ENCODE measurements at places on chromosomes 3 and 15.

DNA sequence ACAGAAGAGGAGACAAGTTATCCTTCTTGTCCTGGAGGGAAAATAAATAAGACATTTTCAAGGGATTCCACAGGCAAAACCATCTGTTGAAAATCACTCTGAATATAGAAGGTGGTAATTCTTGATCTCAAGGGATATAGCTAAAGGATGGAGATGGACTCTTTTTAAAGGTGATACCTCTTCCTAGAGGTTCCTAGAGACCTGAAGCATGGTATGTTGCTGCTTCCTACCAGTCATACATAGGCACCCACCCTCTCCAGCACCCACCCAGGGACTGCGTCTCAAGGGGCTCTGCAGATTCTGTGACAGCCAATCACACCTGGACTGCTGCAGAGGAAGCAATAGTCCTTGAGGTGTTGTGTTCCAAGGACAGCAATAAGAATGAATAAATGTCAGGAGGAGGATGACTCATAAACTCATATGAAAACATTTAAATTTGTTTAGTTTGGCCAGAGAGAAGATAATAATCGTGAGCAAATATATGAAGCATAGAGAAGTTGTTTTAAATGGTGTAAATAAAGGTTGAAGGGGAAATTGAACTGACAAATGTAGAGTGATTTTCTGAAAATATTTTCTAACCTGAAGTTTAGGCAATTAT is 741.6 kb upstream of the CBLB start:
- no peak for DNase-seq

- no peak for DNase-seq
Measured at GRCh38 chr3:177894081-177894728, 642.0 kb upstream of the KCNMB2 start.

DNA sequence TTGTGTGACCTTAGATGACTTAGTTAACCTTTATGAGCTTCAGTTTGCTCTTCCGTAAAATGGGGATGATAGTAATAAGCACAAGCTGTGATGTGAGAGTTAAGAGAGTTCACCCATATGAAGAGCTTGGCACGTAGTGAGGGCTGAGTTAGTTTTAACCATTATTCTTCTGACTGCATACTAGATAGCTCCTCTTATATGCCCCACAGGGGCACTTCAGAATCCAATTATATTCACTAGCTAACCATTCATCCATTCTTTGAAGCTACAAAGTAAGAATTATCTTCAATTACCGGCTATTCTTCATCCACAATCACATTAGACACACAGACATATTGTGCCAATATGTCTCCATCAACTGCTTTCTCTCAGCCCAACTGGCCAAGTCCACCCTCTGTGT is 159.0 kb upstream of the STT3B start:
- DNase-seq, result no peak

GRCh38 chr15:49678655-49679054 is 57.8 kb downstream of the DTWD1 start:
- no peak for DNase-seq

DNA sequence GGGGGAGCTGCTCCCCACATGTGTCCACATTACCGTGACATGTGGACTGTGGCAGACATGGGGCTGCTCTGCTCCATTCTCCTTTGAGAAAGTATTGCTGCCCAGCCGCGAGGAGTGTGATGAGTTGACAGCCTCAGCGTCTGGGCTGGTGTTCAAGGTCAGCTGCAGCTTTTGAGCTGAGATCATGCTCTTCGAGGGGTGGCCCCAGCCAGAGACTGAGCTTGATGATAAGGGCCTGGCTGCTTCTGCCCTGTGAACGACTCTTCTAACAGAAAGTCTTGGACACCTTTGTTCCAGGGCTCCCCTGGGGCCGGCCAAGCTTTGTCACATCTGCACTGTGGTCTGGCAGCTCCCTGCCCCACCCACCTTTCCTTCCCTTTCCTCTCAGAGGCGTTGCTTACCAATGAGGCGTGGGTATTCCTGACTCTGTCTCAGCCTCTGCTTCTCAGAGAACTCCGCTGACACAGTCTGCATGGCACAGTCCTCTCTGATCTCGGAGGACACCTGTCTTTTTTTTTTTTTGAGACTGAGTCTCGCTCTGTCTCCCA is 86.6 kb downstream of the CHRD start:
- DNase-seq, result no peak

DNA sequence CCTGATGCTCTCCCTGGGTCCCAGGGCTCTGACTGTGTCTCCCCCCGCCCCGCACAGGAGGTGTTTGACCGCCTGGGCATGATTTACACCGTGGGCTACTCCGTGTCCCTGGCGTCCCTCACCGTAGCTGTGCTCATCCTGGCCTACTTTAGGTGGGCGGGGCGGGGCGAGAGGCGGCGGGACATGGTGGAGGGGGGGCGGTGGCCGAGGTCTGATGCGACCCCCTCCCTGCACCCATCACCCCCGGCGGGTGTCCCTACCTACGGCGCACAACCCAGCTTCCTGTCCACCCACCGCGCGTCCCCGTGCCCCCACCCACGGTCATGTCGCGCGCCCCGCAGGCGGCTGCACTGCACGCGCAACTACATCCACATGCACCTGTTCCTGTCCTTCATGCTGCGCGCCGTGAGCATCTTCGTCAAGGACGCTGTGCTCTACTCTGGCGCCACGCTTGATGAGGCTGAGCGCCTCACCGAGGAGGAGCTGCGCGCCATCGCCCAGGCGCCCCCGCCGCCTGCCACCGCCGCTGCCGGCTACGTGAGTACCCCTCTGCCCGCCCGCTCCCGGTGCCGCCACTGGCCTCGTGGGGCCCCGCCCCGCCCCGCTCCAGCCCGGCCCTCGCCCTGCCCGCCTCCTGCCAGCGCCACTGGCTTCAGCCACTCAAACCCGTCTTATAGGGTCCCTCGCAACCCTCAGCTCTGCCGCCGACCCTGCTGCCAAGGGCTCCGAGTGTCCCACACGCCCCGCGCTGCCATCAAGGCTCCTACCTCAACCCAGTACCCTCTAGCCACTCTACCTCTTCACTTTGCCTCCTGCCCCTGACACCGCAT is 21.0 kb downstream of the PTH1R start:
- DNase-seq, result no peak

DNA sequence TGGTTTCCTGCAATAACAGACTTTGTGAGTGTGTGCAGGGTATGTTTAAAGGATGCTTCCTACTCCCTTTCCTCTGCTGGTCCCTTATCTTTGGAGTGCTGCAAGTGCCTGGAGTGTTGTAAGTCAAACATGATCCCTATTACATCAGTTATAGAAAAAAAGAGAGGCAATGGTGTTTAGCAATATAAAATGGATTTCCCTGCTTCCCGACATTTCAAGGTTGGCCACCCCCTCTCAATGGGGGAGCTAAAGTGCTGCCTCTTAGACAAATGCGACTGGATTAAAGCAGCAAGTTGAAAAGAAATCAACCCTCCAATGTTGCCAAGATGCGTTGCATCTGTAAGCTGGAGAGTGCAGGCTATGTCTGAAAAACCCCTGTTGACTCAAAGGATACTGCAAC is 203.1 kb upstream of the WNT5A start:
- no peak for DNase-seq

GRCh38 chr15:89904519-89904918 is 8.2 kb downstream of the ARPIN start:
- no peak for DNase-seq

GRCh38 chr3:94234177-94234788 is 171.4 kb downstream of the NSUN3 start:
- DNase-seq, result no peak

DNA sequence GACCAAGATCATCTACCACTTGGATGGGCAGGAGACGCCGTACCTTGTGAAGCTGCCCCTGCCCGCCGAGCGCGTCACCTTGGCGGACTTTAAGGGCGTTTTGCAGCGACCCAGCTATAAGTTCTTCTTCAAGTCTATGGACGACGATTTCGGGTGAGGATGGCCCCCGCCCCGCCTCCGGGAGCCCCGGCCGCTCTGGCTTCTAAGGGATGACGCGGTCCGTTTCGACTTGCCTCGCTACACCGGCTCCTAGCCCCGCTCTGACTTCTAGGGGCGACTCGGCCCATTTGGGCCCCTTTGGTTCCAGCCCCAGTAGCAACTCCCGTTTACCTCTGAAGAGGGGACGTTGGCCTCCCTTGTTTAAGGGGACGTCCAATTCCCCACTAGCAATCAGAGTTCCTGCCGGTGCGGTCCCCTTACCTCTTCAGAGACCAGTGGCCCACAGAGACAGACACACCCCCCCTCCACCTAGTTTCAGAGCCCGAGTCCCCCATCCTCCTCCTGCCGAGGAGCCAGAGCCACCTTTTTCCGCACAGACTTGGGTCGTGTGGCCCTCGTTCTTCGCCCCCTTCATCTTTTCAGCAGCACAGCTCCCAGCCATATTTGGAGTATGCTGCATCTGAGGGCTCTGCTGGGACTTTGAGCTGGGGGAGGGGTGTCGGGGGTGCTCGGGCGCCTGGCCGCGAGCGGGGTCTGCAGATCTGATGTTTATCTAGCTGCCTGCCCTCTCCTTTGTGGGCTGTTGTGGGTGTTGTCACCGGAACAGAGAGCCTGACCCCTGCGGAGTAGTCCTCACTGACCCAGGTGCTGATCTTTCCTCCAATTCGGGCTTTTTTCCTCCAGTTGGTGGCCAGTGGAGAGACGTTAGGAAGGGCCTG is 706 bp downstream of the DVL3 start:
- peak; percentile 45 for DNase-seq

DNA sequence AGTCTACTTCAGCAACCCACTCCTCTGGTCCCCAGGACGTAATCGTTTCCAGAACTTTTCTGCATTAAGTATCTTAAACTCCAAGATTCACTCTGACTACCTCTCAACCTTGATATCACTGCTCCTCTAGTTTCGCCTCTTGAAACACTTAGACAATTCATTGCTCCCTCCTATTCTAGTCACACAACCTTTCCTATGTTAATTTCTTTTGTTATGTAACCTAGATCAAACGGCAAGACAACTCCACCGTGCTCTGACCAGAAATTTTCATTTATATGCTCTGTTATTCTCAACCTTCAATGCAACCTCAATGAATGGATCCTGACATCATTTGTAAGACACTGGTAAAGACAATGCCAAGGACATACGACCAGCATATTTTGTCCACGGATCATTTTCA is 71.3 kb downstream of the CADM2 start:
- no peak for DNase-seq

GRCh38 chr3:194158942-194159439 is 23.0 kb downstream of the HES1 start:
- no peak for DNase-seq

DNA sequence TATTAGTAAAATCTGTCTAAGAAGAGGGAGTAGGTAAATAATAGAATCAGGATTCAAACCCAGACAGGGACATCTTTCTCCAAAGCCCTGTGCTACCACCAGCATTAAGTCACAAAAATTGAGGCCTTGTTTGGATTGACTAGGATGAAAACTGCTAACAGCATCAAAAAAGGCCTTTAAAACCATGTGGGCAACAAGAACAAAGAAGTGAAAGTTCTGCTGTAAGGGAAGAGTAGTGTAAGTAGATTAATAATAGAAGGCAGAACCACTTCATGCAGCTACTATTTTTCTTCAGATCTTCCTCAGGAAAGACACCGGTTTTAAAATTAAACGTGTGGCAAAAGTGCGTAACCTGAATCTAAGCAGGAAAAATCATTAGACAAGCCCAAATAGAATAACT is 15.3 kb upstream of the KBTBD12 start:
- DNase-seq, result no peak

GRCh38 chr3:25355998-25356397 is 72.1 kb upstream of the RARB start:
- DNase-seq, result no peak

GRCh38 chr3:8555113-8555661 is 53.6 kb downstream of the LMCD1 start:
- DNase-seq, result no peak

GRCh38 chr3:59660852-59661625 is 611.2 kb upstream of the CFAP20DC start:
- DNase-seq, result no peak
